ENCODE measurements at places on chromosomes 11 and 22.
A peak's percentile ranks its signal among the peaks of the same experiment; 100 is the strongest.

DNA sequence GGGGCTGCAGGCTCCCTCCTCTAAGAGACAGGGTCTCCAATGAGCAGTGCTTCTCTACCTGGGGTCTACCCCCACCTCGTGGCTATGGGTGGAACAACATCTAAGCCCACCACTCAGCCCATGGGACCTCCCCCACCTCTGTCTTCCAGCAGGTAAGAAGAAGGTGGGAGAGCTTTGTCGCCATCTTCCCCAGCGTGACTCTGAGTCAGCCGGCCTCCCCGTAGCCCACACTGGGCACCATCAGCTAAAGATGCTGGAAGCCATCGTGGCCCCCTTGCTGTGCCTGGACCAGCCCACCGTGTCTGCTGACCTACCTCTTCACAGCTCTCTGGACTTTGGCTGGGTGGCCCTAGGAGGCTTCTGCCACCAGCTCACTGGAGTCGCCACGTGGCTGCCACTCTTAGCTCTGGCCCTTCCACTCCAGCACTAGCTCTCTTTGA is 944 bp downstream of the C11orf86 start:
- no peak for DNase-seq

DNA sequence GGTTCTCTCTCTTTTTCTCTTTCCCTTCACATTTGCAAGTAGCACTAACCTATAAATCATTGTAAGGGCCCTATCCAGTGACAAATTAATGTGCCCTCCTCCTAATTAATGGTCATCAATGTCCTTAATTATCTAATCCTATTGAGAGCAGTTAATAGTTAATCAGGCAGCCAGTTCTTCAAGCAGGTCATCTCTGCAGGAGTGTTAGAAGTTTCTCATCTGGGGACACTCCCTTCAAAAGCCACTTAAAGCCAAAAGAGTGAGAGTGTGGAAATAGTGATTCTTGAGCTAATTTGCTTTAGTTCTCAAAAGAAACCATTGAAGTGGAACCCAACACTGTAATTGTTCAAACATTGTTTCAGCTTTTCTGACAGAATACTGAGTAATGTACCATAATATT is 141.6 kb downstream of the ELP4 start:
- DNase-seq = no peak

- no peak for DNase-seq
These were observed 78.4 kb downstream of the XRRA1 start for GRCh38 chr11:74870485-74870884.

- no peak for DNase-seq
These were observed 7.4 kb upstream of the DGKZ start for GRCh38 chr11:46339816-46340215.

DNA sequence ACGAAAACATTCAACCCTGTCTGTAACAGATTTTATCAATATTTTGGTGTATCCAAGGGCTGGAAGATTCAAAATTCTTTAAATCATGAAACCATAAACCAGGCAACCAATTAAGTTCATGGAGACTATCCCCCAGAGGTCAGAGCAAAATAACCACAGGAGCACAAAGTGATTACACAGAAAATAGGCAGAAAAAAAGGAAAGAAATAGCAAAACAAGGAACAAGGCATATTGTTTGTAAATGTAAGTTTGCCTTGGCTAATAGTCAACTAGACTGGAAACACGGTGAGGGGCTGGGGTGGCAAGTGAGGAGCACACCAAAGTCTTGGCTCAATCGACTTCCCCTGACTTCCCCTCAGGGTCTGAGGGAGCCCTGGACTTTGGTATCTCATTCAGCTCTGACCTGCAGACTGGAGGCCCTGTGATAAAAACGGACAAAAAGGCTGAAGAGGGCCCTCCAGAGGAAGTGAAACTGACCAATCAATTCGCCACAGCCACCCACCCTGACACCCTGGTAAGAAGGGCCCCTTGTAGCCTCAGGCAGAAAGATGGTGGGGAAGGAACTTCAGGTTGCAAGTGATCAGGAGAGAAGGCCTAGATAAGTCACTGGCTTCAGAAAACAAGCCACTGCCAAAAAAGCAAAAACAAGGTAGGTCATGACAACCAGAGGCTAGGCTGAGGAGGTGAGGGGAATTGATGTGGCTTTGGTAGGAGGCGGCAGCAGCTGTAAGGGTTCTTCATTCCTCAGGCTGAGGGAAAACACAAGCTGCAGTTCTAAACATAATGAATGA is 1.8 kb downstream of the SIK3 start:
- DNase-seq = peak; percentile 92

GRCh38 chr11:91158891-91159537 is 936.2 kb upstream of the CHORDC1 start:
- no peak for DNase-seq

GRCh38 chr11:118008271-118008911 is 22.2 kb downstream of the IL10RA start:
- DNase-seq = no peak

DNA sequence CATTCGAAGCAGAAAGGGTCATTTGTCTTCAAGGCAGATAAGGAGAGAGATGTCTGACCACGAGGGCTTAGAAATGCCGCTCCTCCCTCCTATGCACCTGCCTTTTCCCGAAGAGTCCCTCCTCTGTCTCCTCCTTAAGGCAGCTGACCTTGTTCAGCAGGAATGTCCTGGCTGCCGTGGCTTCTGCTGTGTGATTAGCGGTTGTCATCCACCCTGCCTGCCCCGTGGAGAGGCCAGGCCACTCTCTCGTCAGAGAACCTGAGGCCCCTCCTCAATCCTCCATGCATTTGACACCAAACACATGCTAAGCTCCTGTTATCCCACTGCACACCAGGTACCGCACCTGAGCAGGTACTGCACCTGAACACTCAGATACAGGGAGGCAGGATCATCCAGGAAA is 834.6 kb downstream of the TBC1D22A start:
- DNase-seq = no peak

GRCh38 chr22:25629613-25630012 is 65.1 kb downstream of the GRK3 start:
- no peak for DNase-seq

- DNase-seq = no peak
These were observed 28.1 kb upstream of the CHORDC1 start for GRCh38 chr11:90250970-90251369.

- peak; percentile 19 for DNase-seq
These were observed 84.9 kb upstream of the RAB1B start for GRCh38 chr11:66183494-66184048.

DNA sequence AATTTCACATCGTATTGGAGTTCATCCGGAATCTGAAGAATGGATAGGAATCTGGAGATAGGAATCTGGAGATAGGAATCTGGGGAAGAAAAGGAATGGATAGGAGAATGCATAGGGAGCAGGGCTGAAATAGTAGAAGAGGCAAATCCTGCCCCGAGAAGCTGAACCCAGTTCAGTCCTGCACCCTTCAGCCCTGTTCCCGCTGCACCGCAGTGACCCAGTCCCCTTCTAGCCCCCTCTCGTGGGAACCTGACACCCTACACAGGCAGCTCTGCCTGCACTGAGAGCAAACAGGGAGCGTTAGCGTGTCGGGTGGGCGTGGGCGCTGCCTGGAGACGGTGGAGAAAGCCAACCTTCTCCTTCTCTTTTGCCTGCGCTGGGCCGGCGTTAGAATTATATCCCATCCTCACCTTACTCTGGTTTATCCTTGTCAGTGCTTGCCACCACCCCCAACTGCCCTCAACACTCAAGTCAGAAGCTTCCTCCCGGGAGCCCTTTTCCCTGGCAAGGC is 1.0 kb upstream of the CCKBR start:
- DNase-seq = no peak

GRCh38 chr11:2142762-2143202 is 3.6 kb upstream of the IGF2 start:
- no peak for DNase-seq

GRCh38 chr11:109347304-109347703 is 74.7 kb upstream of the C11orf87 start:
- no peak for DNase-seq

DNA sequence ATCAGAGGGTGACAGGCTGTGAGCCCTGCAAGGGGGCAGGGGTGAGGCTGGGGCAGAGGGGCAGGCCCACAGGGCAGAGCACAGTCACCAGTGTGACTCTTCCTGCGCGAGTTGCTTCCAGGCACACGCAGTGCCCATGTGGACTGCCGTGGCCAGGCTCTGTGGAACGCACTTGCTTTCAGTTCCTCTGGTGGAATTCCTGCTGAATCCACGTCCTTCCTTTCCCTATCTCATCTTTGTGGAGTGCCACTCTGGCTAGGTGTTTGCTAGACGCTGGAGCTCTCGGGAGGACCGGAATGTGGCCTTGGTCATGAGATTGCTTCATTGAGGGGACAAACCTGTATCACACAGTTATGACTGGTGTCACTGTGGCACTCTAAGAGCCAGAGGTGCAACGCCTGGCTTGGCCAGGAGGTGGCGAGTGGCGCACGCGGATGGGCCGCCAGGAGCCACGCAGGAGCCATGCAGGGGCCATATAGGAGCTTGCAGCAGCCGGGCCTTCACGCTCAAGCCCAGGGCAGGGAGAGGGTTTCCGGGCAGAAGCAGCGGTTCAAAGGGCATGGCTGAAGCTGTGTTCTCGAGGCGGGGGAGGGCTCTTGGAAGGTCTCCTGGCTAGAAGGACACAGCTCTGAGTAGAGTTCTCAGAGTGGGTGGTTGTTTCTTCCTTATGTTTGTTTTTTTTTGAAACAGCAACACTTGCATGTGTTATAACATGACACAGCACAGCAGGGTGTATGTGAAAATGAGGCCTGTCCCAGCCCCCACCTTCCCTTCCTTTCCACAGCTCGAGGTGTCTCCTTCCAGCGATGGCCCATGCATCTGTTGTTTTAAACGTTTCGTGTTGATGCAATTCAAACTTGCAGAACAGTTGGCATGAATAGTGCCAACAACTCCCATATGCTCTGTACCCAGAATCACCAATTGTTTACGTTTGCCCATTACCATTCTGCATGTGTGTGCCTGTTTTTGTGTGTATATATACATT is 36.2 kb downstream of the TBC1D22A start:
- peak; percentile 77 for DNase-seq

- DNase-seq = no peak
These were observed 70.2 kb downstream of the DDX10 start for GRCh38 chr11:108734956-108735559.

- DNase-seq = no peak
These were observed 84.3 kb downstream of the ARL14EP start for GRCh38 chr11:30406978-30407762.

GRCh38 chr11:35040221-35040942 is 98.6 kb upstream of the CD44 start:
- DNase-seq = no peak

GRCh38 chr11:33015621-33016551 is at the start of gene DEPDC7:
TSS of gene DEPDC7 (plus strand) at chr11:33015878. CDS start at chr11:33015956, 78 bp downstream.
- peak; percentile 92 for DNase-seq

DNA sequence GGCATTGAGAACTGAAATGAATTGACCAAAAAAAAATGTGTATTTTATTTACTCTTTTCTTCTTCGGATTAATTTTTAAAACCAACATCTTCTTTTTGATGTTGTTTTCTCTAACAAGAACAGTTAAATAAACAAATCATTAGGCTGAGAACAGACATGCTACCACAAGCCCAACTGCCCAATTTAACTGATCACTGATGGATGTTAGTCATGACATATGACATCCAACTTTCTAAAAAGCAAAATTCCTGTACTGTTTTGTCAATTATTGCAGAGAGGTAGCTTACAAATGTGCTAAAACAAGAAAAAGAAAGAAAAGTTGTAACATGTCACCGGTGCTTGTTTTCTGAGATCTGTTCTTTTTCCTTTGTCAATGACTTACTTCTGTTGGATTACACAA is 232.1 kb downstream of the C11orf87 start:
- no peak for DNase-seq

DNA sequence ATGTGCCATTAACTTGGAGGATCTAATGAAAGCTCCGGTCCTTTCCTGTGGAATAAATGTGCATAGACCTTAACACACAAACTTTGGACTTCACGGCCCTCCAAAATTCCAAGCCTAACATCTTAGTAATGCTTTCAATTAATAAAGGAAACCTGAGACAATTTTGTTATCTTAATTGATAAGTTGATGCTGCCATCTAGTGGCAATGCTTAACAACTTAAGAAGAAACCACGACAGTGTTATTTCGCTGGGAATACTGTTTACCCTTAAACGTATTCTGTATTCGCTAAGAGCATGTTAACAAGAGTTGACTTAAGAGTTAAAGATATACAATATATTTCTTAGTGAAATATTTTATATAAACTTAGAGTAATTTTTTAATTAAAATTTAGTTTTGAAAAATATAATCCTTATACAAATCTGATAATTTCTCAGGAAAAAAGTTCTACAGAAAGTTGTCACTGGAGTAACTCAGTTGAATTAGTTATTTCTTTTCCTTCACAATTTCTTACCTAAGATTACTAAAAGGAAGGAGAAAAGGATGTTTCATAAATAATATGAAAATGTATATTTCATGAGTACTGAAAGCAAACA is 35.0 kb upstream of the OR9G4 start:
- peak; percentile 24 for DNase-seq

DNA sequence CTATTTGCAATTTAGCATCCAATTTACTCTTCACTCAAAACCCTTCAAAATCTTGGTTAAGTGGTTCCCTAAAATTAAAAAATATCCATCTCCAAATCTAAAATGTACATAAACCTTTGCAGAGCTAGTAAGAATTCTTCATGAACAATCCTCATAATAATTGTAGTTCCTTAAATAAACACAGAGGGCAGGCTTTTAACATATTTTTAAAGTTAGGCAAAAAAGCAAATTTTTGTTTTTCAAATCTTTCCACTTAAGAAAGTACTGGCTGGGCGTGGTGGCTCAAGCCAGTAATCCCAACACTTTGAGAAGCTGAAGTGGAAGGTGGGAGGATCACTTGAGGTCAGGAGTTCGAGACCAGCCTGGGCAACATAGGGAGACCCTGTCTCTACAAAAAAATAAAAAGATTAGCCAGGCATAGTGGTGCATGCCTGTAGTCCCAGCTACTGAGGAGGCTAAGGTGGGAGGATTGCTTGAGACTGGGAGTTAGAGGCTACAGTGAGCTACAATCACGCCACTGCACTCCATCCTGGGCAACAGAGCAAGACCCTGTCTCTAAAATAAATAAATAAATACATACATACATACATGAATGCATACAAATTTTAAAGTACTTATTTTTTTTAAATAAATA is 25.1 kb upstream of the PLAAT3 start:
- peak; percentile 28 for DNase-seq

- no peak for DNase-seq
These were observed 3.0 kb downstream of the KCNJ11 start for GRCh38 chr11:17385492-17385891.

DNA sequence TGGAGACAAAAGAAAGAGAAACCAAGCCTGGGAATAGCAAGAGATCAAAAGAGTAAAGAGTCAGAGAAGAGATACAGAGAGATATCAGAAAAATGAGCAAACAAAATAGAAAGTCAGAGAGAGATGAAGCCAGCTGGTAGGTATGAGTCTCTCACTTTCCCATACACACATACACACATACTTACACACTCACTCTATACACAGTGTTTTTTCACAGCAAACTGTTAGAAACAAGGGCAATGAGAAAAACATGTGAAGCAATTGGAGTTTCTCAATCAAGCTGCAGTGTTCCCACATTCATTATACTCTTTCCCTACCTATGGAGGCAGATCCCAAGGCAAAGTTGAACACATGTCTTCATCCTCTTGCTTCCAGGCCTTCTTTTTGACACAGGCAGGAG is 2.6 kb upstream of the NLRP10 start:
- DNase-seq = no peak

GRCh38 chr11:86135319-86135714 is 66.4 kb upstream of the PICALM start:
- no peak for DNase-seq
